ENCODE measurements at places on chromosomes 2 and 18. TPM values are rescaled to one million over a fixed set of nuclear protein-coding genes. Genes with fewer than 3 reads are reported as not detected.

DNA sequence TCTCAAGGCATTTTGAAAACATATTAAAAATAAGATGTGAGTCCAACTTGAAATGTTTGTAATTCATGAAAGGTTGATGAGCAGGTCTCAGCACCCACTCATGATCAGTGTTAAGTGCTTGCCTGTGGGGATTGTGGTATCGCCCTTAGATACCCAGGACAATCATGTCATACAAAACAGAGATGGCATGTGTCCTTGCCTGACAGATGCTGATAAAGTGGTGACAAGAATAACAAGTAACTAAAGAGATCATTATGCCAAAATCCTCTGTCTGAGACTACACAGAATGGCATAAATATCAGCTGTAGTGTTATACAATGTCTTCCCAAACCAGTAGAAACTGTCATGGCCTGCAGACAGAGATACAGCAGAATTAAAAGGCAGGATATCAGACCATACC, 930.3 kb downstream of the SUCLG1 start:
- H3K27me3 ChIP-seq: no peaks in the 10 kb centered on the region
- H3K4me3 ChIP-seq: no peak overlapping the region
- H3K4me1 ChIP-seq: no peaks in the 10 kb centered on the region
- H3K27ac ChIP-seq: no peak overlapping the region

DNA sequence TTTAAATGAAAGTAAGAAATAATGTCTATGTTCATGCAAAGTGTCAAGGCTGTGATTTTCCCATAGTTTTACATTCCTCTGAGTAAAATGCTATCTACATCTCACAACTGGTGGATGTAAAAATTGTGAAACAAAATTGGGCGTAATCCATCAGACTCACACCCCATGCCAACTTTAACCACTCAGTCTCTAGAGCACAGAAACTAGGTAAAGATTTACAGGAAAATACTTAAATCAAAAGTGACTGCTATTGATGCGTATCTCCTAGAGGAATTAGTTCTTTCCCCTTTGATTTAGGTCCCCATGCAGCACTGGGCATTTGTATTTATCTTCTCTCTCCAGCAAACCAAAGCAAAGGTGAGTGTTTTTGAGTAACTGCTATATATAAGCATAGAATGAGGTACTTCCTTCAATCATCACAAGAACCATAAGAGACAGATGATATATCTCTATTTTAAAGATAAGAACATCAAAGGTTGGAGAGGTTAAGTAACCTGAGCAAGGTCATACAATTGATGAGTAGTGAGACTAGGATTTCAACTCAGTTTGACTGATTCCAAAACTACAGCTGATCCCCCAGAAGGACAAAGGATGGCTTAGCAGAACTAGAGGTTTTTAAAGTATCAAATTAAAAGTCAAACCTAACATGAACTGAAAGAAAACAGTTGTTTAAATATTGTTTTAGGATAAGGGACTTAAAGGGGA, 594.0 kb upstream of the ACVR2A start:
- no peaks in the 10 kb centered on the region for H3K27me3 ChIP-seq
- no peaks in the 10 kb centered on the region for H3K4me1 ChIP-seq
- DNase-seq: no peak
- no peak overlapping the region for H3K27ac ChIP-seq
- no peaks in the 10 kb centered on the region for H3K36me3 ChIP-seq

DNA sequence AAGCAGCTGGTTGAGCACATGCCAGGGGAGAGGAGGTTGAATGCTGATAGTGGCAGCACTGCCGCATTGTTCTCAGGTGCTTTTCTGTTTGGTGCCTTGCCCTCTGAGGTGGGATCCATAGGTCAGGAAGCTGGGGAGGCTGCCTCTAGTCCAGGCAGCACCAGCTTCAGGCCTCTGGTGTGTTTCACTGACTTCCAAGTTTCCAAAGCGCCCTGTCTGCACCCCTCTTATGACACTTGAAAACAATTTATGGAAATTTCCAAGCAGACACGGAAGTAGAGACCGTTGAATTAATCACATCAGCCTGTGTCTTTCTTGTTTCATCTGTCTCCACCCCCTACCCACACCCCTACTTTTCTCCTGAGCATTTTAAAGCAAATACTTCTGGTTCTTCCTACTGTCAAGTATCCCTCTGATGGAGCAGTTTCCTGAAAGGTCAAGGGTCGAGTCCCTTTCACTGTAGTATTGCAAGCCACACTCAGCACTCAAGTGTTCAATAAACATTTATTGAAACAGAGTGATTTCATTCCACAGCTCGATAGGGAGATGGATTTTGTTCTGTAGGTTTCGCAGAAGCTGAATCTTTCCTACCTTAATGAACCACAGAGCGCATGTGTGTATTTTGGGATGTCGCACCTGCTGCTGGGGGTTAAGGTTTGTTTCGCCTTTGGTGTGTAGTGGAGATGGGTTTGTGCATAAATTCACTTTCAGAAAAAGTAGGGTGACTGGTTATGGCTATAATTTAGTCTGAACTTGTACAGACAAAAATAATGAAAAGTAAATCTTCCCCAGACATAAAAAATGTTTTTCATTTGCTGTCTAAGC, 21.4 kb downstream of the DGKD start:
- H3K27me3 ChIP-seq: no peaks in the 10 kb centered on the region
- DNase-seq: no peak
- peaks cover 5% of the 10 kb centered on the region for H3K36me3 ChIP-seq
- no peak overlapping the region for H3K27ac ChIP-seq
- H3K4me1 ChIP-seq: no peaks in the 10 kb centered on the region

GRCh38 chr18:48079885-48080284, 149.4 kb upstream of the SMAD2 start:
- no peaks in the 10 kb centered on the region for H3K4me1 ChIP-seq
- H3K27me3 ChIP-seq: 0 out of 2 replicates have a peak, but pooled peaks cover 3% of the 10 kb centered on the region
- no peak overlapping the region for H3K4me3 ChIP-seq
- no peak overlapping the region for H3K27ac ChIP-seq

- H3K4me3 ChIP-seq: no peak overlapping the region
- H3K36me3 ChIP-seq: no peaks in the 10 kb centered on the region
- no peak for DNase-seq
- H3K27ac ChIP-seq: no peak overlapping the region
- peaks cover 5% of the 10 kb centered on the region for H3K4me1 ChIP-seq
These were observed 785 bp downstream of the ZNF892 start for GRCh38 chr2:95208106-95208505.

DNA sequence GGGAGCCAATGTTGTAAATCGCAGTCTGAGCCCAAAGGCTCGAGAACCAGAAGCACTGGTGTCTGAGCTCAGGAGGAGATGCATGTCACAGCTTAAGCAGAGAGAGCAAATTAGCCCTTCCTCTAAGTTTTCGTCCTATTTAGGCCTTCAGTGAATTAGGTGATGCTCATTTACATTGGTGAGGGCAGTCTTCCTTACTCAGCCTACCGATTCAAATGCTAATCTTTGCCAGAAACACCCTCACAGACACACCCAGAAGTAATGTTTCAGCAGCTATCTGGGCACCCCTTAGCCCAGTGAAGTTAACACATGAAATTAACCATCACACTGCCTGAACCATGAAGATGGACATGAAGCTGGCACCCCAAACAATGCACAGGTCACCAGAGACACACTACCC, 385.1 kb downstream of the STK39 start:
- H3K36me3 ChIP-seq: no peaks in the 10 kb centered on the region
- H3K4me3 ChIP-seq: no peak overlapping the region
- no peak overlapping the region for H3K27ac ChIP-seq
- no peaks in the 10 kb centered on the region for H3K4me1 ChIP-seq
- peaks cover 23% of the 10 kb centered on the region for H3K27me3 ChIP-seq
- DNase-seq: no peak

GRCh38 chr18:35239314-35239713, 1.5 kb upstream of the ZNF397 start:
- DNase-seq: no peak
- no peak overlapping the region for H3K4me3 ChIP-seq
- no peaks in the 10 kb centered on the region for H3K27me3 ChIP-seq
- no peak overlapping the region for H3K27ac ChIP-seq
- H3K4me1 ChIP-seq: peaks cover 4% of the 10 kb centered on the region

GRCh38 chr2:97908208-97908676, 87.5 kb downstream of the TMEM131 start:
- no peak overlapping the region for H3K4me3 ChIP-seq
- no peaks in the 10 kb centered on the region for H3K4me1 ChIP-seq
- DNase-seq: no peak
- no peak overlapping the region for H3K27ac ChIP-seq
- no peaks in the 10 kb centered on the region for H3K27me3 ChIP-seq

- H3K27ac ChIP-seq: no peak overlapping the region
- H3K36me3 ChIP-seq: no peaks in the 10 kb centered on the region
- DNase-seq: no peak
- H3K4me3 ChIP-seq: no peak overlapping the region
- no peaks in the 10 kb centered on the region for H3K27me3 ChIP-seq
- H3K4me1 ChIP-seq: no peaks in the 10 kb centered on the region
These were observed 12.0 kb downstream of the RUFY4 start for GRCh38 chr2:218081063-218081462.

GRCh38 chr18:55124078-55124763, 165.0 kb upstream of the CCDC68 start:
- H3K4me3 ChIP-seq: no peak overlapping the region
- no peak for DNase-seq
- H3K27ac ChIP-seq: no peak overlapping the region
- no peaks in the 10 kb centered on the region for H3K36me3 ChIP-seq
- peaks cover 22% of the 10 kb centered on the region for H3K27me3 ChIP-seq

GRCh38 chr18:59691996-59692395, 5.2 kb downstream of the CCBE1 start:
- no peak overlapping the region for H3K4me3 ChIP-seq
- no peak overlapping the region for H3K27ac ChIP-seq
- H3K27me3 ChIP-seq: peaks cover 35% of the 10 kb centered on the region

DNA sequence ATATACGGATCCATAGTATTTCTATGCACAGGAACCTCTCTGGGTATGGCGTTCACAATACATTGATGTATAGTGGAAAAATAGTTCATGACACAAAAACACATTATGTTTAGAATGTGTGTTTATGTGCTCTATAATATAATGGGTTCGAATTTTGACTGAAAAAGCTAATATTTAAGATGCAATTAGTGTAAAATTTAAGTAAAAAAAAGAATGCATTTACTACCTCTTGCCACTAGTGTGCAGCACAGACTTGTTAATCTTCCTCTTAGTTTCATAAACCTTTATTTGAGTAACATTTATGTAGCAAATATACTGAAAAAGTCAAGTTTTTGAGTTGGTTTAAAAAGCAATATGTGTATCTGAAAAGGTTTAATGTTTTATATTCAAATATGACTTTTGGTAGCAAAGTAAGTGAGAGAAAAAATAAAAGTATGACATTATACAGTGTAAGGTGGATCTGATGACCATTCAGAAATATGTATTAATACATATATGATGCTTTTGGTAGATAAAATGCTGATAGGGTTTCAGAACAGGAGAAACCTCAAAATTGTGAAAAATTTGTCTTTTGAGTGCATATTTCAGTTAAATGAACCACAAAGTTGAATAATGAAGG, 49.4 kb downstream of the CCDC102B start:
- no peak overlapping the region for H3K4me3 ChIP-seq
- no peaks in the 10 kb centered on the region for H3K27me3 ChIP-seq
- no peak overlapping the region for H3K27ac ChIP-seq
- H3K4me1 ChIP-seq: no peaks in the 10 kb centered on the region
- DNase-seq: peak; percentile 19
- H3K36me3 ChIP-seq: no peaks in the 10 kb centered on the region

DNA sequence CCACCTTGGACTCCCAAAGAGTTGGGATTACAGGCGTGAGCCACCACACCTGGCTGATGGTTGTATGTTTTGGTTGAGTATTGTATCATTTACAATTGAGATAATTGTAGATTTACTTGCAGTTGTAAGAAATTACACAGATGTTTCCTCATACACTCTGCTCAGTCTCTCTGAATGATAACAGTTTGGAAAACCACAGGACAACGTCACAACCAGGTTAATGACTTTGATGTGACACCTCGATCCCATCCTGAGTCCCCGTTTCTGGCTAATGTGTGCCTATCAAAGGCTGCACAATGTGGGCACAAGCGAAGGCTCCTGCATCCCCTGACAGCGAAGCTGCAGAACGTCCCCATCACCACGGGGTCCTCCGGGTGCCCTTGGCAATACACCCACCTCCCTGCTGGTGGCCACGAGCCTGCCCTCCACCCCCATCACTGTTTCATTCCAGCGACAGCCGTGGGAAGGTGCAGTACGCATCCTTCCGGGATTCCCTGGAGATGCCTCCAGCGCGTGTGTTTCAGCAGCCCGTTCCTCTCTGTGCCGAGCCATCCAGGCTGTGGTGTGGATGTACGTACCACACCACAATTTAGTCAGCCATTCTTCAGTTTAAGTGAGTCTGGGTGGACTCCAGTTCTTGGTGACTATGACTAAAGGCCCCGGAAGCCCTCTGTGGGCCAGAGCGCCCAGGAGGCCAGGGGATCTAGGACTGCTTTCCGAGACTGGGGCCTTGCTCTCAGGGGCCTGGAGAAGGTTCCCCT, 4.3 kb upstream of the PDCD1 start:
- H3K4me1 ChIP-seq: no peaks in the 10 kb centered on the region
- DNase-seq: no peak
- no peak overlapping the region for H3K4me3 ChIP-seq
- no peaks in the 10 kb centered on the region for H3K27me3 ChIP-seq
- no peaks in the 10 kb centered on the region for H3K36me3 ChIP-seq

GRCh38 chr2:6856548-6856920, 9.2 kb downstream of the CMPK2 start:
- no peak overlapping the region for H3K27ac ChIP-seq
- no peaks in the 10 kb centered on the region for H3K27me3 ChIP-seq
- no peaks in the 10 kb centered on the region for H3K4me1 ChIP-seq
- DNase-seq: no peak
- no peaks in the 10 kb centered on the region for H3K36me3 ChIP-seq
- H3K4me3 ChIP-seq: no peak overlapping the region

GRCh38 chr18:29217124-29217915, 1040.4 kb upstream of the CDH2 start:
- H3K27me3 ChIP-seq: no peaks in the 10 kb centered on the region
- no peak for DNase-seq
- no peaks in the 10 kb centered on the region for H3K4me1 ChIP-seq
- no peak overlapping the region for H3K27ac ChIP-seq
- H3K4me3 ChIP-seq: no peak overlapping the region
- no peaks in the 10 kb centered on the region for H3K36me3 ChIP-seq

- H3K4me3 ChIP-seq: no peak overlapping the region
- DNase-seq: no peak
- no peaks in the 10 kb centered on the region for H3K27me3 ChIP-seq
- H3K27ac ChIP-seq: no peak overlapping the region
These were observed 16.2 kb downstream of the KLF7 start for GRCh38 chr2:207149249-207150213.

DNA sequence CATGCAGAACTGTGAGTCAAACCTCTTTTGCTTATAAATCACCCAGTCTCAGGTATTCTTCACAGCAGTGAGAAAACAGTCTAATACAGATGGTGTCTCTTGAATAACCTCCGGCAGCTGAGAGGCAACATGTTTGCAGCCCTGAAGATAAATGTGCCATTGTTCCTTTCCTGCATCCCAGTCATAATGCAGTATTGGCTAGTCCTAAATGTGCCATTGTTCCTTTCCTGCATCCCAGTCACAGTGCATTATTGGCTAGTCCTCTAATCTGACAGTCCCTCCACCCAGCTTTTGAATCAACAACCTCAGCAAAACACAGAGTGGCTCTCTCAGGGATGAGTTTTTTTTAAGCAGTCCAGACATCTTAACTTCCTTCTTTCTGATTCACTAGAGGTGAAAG, 550.7 kb downstream of the RIT2 start:
- no peak overlapping the region for H3K27ac ChIP-seq
- H3K4me3 ChIP-seq: no peak overlapping the region
- H3K4me1 ChIP-seq: no peaks in the 10 kb centered on the region
- no peak for DNase-seq
- H3K27me3 ChIP-seq: no peaks in the 10 kb centered on the region

CKAP2L gene
- 27.5 TPM for total RNA-seq

FECH gene
- total RNA-seq: 42.7 TPM

ASAP2 gene
- total RNA-seq: 16.5 TPM

SNORC gene
- 14.0 TPM for total RNA-seq

CTAGE1 gene
- not detected for total RNA-seq

LYG2 gene
- 0.27 TPM for total RNA-seq

G6PC2 gene
- not detected for total RNA-seq

MARCHF4 gene
- not detected for total RNA-seq

Measured in HCT116 (cell line).